ENCODE measurements at places on chromosomes 4 and X. TPM values are rescaled to one million over a fixed set of nuclear protein-coding genes. Genes with fewer than 3 reads are reported as not detected.

GRCh38 chrX:23332888-23333821 is 1.5 kb upstream of the PTCHD1 start:
- no peaks in the 10 kb centered on the region for H3K36me3 ChIP-seq
- H3K27me3 ChIP-seq = peaks cover 15% of the 10 kb centered on the region
- peak; percentile 21 for DNase-seq

DNA sequence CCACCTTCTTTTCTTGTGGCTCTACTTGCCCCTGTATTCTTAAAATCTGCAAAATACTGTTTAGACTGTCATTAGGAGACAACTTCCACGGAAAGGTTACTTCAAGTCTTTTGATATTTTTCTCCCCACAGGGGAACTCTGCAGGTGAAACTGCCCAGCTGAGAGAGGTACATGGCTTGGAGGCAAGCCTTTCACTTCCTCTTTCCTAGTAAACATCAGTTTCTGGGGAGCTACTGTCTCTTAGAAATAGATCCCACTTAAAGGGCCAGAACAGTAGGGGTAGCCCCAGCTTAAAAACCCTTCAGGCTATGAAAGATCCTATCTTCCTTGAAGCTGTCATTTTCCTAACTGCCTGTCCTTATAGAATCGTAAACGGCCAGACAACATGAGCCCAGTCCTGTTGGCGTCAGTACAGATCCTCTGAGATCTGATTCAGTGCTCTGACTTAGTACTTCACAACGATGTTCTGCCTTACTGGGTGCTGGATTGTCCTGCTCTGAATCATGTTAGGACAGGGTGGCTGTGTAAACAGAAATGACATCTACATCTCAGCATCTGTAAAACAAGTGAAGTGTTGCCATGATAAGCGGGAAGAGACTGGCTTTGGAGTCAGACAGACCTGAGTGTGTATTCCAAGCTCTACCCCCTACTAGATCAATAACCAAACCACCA is 102.1 kb downstream of the ITIH6 start:
- H3K27me3 ChIP-seq = peaks cover 4% of the 10 kb centered on the region
- no peak overlapping the region for H3K4me3 ChIP-seq
- H3K27ac ChIP-seq = no peak overlapping the region
- H3K4me1 ChIP-seq = peaks cover 6% of the 10 kb centered on the region
- no peaks in the 10 kb centered on the region for H3K36me3 ChIP-seq

- no peak for DNase-seq
- peaks cover 3% of the 10 kb centered on the region for H3K4me1 ChIP-seq
- H3K4me3 ChIP-seq = no peak overlapping the region
- H3K27ac ChIP-seq = no peak overlapping the region
These were observed 627.0 kb downstream of the BCOR start for GRCh38 chrX:39470588-39471407.

DNA sequence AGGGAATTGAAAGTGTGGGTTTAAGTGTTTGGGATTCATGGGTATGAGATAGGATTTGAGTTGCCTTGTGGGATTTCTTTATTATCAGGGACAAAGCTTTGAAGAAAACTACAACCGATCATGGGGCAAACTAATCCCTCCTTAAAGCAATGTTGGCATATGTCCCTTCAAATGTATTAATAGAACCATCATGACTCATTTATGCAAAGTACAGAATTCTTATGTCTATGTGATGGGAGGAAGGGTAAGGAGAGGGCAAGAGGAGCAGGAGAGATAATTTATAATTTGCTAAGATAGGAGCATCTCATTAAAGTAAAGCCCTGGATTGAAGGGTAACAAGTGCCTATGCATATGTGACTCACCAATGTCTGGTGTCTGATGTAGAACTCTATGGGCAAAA is 94.2 kb downstream of the PHEX start:
- no peaks in the 10 kb centered on the region for H3K36me3 ChIP-seq
- no peak for DNase-seq
- H3K27ac ChIP-seq = peak overlapping the region; percentile 41
- H3K27me3 ChIP-seq = no peaks in the 10 kb centered on the region
- H3K4me1 ChIP-seq = peaks cover 42% of the 10 kb centered on the region

- H3K36me3 ChIP-seq = no peaks in the 10 kb centered on the region
- no peaks in the 10 kb centered on the region for H3K27me3 ChIP-seq
- DNase-seq = no peak
- H3K4me3 ChIP-seq = no peak overlapping the region
These were observed 24.2 kb downstream of the CXorf58 start for GRCh38 chrX:23932046-23932445.

GRCh38 chrX:5998456-5998855 is 230.2 kb downstream of the NLGN4X start:
- no peak overlapping the region for H3K27ac ChIP-seq
- no peak for DNase-seq

- H3K4me3 ChIP-seq = peak overlapping the region; percentile 67
- peaks cover 52% of the 10 kb centered on the region for H3K27me3 ChIP-seq
- DNase-seq = peak; percentile 15
- H3K36me3 ChIP-seq = no peaks in the 10 kb centered on the region
- no peaks in the 10 kb centered on the region for H3K4me1 ChIP-seq
These were observed 127.4 kb downstream of the LAS1L start for GRCh38 chrX:65407157-65407626.

UGT2A1 gene
- 0.34 TPM for total RNA-seq

LRIT3 gene
- total RNA-seq = 0.07 TPM

Measured in WTC11 (cell line).